ENCODE measurements at places on chromosomes 3 and 15.

- DNase-seq = no peak
These were observed 857 bp downstream of the AEN start for GRCh38 chr15:88621789-88622604.

- peak; percentile 14 for DNase-seq
These were observed 25.2 kb downstream of the ARPP21 start for GRCh38 chr3:35664460-35664919.

DNA sequence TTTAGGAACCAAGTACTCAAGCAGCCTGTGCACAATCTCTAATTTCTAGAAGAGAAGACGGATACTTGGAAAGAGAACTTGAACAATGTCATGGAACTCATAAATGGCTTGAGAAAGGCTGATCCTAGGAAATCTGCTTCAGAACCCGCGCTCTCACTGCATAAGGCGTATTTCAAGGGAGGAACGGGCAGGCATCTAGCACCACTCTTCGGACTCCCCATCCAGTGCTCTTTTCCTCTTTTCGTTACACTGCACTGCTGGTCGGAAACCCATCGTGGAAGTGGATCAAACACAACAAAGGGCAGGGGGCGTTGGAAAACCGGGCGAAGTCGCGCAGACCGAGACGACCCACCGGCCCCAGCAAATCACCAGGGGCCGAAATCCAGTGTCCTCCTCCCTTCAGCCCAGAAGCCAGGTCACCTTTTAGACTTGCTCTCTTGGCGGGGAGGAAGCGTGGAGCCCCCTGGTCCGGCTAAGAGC is 539 bp upstream of the TLNRD1 start:
- DNase-seq = no peak

DNA sequence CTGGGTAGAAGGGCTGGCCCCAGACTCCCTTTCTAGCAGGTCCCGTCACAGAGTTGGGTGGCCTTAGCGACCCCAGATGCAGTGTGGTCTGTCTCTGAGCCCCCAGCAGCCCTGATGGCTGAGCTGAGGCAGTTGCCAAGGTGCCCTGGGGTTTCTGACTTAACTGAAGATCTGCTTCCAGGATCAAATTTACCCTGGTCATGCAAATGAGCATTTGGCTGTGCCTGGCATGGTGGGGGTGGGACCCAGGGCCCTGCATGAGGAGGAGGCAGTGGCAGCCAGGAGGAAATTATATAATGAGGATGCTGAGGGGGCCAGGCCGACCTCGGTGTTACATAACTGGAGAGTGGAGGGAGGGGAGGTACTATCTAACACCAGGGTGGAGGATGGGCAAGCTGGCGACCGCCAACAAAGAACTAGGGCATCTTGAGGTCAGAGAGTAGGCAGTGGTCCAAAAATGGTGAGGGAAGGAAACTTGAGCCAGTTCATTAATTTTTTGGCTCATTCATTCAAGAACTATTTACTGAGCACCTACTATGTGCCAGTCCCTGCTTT is 16.4 kb downstream of the PLEKHO2 start:
- DNase-seq = no peak

DNA sequence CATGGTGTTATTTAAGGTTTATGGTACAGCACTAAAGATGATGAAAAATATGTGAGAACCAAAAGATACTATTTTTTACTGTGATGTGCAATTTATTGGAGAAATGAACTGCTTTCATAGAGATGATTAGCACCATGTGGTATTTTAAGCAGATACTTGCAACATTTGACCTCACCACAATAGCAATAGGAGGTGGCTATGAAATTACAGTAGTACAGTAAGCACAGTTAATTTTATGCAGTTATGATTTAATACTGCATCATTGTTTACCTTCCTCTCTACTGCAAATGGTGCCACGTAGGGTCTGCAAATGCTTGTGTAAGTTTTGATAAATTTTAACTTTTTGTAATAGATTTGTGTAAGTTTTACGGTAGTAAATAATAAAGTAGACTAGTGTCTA is 14.0 kb downstream of the PYGO1 start:
- DNase-seq = no peak

DNA sequence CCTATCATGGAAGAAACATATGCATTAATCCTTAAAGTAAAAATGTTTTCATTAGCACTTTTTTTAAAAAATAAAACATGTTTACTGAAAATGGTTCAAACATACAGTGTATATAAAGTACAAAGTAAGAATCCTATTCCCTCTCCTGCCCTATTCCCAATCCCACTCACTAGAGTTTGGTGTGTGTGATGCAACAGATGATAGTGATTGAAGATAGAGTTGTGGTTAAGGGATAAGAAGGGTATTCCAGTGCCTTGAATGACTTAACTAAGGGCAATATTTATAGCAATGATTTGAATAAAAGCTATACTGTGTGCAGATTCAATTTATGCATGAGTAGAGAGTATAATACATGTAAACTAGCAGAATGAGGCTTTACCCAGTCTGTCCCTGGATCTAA is 18.1 kb downstream of the ZNF280D start:
- no peak for DNase-seq

- no peak for DNase-seq
These were observed 611 bp downstream of the CTDSPL2 start for GRCh38 chr15:44427756-44428724.

- no peak for DNase-seq
These were observed 76.6 kb upstream of the PIAS1 start for GRCh38 chr15:67977414-67978089.

- DNase-seq = no peak
These were observed 20.8 kb upstream of the ALAS1 start for GRCh38 chr3:52176951-52177700.

DNA sequence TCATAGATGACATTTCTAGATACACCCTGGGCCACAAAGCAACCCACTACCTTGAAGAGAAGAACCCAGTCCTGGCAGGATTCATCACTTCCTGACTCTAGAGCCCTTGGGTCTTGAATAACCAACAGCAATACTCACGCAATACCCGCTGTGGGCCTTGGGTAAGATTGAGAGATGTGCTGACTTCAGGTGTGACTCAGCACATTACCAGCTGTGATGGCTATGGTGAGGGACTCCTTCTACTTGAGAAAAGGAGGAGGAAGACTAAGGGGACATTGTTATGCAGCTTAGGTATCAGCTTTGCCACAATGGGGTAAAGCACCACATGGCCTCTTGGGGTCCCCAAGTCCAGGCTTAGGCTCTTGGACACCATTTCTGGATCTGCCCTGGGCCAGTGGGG is 14.9 kb downstream of the C3orf33 start:
- DNase-seq = no peak

DNA sequence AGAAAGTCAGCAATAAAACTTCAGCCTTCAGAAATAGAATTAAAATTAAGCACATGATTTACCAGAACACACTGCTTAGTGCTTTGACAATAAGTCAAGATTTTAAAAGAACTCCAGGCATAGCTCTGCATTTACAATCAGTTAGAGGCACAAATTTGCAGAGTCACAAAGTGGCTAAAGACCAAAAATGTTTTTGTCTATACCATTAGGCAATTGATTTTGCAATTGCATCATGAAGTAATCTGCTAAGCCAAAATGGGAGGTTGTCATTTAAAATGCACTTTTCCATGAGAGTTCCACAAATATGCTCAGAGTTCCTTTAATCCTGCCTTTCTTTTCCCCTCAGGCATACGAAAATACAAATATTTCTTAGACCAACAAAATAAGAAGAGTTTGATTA is 10.1 kb upstream of the DCP1A start:
- no peak for DNase-seq

DNA sequence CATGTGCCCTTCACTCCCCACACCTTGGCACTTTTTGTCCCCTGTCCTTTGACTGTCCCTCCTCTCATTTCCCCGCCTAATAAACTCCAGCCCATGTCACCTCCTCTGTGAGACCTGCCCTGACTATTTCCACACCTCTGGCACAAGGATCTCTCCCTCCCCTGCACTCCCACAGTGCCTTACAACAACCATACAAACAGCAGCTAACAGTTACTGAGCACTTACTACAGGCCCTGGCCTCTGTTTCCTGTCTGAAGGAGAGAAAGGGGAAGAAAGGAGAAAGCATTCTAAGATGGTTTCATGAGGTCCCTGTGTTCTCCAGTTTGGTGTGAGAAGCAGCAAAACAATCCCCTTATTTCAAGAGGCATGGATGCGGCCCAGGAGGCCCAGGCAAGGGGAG is 20.0 kb upstream of the TRH start:
- DNase-seq = no peak

GRCh38 chr15:68277131-68277602 is 378 bp upstream of the FEM1B start:
- no peak for DNase-seq

- no peak for DNase-seq
These were observed 23.8 kb upstream of the ZBED2 start for GRCh38 chr3:111618945-111619344.

DNA sequence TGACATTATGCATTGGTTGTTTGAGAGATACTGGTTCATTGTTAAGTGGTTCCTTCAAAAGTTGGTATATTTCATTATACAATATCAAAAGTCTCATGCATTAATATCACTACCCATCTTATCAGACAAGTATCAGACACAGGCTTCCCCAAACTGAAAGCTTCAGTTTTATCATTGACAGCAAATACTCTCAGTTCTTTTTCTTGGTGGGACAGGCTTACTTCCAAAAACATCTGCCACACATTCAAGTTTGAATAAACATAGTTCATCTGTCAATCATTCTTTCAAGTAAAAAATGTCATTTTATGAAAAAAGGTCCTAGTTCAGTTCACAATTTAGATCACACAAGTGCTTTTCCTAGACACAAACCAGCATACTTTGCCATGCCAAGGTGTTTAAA is 280.0 kb upstream of the TRIM42 start:
- no peak for DNase-seq

GRCh38 chr15:94234300-94234699 is 2.9 kb downstream of the MCTP2 start:
- no peak for DNase-seq

- no peak for DNase-seq
These were observed 699.1 kb downstream of the NAALADL2 start for GRCh38 chr3:175558261-175558660.

GRCh38 chr3:60192297-60193114 is 1058.7 kb downstream of the FHIT start:
- DNase-seq = no peak

DNA sequence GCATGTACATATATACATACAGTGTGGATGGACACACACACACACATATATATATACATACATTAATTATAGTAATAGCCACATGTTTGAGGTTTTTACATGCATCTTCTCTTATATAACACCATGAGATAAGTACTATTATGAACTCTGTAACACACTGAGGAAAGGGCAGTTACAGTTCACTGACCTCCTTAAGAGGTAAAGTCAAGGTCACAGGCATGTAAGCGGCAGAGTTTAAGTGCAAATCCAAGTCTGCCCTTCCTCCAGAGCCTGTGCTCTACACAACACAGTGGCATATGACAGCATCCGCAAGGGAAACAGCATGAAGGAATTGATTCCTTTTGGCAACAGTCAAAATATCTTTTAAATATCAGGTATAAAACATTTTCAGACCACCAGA is 26.4 kb downstream of the FHIT start:
- DNase-seq = no peak

DNA sequence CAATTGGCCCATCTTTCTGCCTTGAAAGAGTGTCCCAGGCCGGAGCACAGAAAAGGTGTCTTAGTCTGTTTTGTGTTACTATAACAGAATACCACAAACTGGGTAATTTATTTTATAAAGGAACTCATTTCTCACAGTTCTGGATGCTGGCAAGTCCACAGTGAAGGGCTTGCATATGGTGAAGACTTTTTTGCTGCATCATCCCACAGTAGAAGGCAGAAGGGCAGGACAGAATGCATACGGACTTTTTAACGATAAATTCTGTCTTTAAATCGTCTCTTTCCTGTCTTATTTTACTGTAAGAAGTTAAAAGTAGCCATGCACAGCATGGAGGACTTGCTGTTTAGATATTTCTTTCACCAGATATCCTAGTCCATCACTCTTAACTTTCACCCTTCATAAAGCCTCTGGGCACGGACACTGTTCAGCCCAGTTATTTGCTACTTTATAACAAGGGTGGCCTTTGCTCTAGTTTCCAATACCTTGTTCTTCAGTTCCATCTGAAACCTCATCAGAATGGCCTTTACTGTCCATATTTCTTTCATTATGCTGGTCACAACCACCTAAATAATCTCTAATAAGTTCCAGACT is 10.3 kb upstream of the EIF1B start:
- no peak for DNase-seq

DNA sequence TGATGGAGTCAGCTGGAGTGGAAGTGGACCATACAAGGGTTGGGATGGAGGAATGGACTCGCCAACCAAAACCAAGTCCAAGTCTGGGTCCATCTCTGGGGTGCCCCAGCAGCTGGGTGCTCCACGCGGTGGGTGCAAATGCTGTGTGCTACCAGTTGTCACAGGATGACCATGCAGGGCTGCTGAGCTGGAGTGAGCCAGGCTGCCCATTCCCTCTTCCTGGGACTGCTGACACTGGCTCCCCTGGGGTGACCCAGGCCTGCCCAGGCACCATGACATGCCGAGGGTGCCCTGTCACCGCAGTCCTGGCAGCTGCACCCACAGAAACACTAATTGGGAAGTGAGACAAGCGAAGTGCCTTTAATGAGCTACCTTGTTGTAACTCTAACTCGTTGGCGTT is 140.2 kb downstream of the TPRA1 start:
- DNase-seq = no peak

DNA sequence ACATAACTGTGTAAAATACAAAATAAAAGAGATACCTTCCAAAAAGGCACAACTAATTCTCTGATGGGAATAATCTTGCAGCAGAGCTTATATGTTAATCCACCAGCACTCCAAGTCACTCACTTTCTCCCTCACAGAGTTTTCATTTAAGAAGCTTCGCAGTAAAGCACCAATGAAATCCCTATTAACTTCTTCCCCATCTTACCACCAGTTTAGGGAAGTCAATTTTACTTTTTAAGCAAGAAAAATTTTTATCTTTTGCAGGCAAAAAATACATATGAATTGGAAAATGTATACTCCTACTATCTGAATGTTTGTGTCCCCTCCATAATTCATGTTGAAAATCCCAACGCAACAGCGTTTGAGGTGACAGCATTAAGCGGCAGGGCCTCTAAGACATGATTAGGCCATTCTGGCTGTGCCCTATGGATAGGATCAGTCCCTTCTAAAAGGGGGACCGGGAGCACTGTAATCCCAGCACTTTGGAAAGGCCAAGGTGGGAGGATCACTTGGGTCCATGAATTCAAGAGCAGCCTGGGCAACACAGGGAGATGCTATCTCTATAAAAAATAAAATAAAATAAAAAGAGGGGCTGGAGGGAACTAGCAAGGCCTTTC is 435.8 kb downstream of the SHQ1 start:
- no peak for DNase-seq

GRCh38 chr3:169295912-169296570 is 367.5 kb downstream of the MECOM start:
- no peak for DNase-seq

DNA sequence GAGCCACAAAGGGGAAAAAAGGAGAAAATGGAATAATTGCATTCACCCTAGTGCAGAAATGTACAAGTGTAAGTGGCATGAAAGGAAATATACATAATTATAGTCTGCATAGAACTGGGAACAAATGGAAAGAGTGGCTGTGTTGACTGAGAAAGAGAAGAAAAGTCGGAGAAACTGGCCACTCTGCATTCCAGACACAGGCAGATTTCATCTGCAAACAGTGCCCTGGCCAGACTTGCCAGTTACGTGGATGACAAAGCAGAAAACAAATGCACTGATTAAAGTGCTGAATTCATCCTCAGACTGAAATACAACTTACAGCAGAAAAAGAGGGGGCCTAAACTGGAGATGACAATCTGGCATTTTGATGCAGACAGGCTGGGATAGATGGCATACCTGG is 129.8 kb downstream of the FGF12 start:
- DNase-seq = no peak

- no peak for DNase-seq
These were observed 49.5 kb downstream of the CCDC12 start for GRCh38 chr3:46926871-46927717.
